AG08396 (cell line): ENCODE measurements at places on chromosomes 1 and 21.

DNA sequence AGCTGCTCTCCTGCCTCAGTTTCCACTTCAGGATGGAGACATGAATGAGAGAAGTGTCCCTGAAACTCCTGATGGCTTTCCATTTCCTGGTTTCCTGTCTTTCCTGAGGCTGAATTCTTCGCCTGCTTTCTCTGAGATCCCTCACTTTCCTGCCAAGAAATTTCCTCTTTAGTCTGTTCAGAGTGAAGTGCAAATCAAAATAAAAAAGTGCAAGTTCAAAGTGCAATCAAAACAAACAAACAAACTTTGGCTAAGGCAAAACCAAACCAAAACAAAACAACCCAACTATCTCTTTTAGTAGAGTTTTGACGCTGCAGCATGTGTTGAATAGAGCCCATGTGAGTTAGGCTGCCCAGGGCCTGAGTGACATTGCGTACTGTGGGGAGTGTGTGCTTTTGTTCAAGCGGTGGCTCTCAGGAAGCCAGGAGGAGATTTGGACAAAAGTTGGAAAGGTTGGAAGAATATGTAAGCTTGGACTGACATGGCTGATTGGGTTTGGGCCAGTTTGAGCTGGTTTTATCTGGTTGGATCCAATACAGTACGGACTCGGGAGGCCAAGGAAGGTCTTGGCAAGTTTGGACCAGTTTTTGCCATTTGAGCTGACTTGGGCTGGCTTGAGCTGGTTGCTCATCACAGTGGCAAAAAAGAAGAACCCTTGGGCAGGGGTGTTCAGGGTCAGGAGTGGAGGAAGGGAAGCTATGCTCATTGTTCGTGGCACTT lies 61.1 kb upstream of the TINAGL1 start:
- DNase-seq = no peak

DNA sequence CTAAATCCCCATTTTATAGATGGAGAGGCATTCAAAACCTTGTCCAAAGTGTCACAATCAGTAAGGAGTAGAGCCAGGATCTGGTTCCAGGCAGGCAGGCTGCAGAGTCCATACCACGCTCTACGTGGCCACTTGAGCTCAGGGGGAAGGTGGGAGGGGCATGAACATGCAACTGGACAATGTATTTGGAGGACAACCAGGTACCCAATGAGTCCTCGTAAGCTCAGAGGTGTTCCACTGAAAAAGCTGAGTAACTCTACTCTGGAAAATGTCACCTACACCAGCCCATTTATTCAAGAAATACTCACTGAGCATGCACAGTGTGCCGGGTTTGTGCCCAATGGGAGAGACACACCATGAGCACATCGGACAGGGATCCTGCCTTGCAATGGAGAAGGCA lies 11.2 kb upstream of the GUCA2B start:
- DNase-seq = no peak

DNA sequence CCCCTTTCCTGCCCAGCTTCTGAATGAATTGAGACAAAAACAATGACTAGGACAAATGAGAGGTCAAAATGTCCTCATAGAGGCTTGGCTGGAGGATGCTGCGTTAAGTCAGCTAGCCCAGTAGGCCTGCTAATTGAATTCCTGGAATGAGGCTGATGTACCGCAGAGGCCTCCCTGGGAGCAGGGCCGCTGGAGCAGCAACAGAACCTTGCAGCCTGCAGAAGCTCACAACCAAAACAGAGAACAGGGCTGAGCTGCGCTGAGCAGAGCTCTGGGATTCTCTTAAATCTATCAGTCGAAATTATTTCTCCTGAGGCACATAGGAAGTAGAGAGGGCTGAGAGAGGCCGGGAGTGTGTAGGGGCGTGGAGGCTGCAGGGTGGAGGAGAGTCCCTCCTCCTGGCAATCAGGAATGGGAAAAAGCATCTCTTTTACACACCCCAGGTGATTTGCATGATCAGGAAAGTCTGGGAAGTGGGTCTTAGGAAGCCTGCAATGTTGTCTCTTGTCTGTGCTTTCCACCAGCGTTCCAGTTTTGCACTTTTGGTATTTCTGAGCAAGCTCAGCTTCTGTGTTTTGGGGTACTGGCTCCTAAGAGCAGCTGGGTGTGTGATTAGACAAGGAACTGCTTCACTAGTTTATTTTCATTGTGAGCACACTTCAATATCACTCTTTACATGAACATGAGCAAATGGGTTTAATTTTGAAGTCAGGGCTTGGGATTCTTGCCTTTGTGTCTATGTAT lies 66.5 kb downstream of the RYR2 start:
- no peak for DNase-seq

- no peak for DNase-seq
Observed at GRCh38 chr1:95301091-95301490, 67.1 kb downstream of the RWDD3 start.

DNA sequence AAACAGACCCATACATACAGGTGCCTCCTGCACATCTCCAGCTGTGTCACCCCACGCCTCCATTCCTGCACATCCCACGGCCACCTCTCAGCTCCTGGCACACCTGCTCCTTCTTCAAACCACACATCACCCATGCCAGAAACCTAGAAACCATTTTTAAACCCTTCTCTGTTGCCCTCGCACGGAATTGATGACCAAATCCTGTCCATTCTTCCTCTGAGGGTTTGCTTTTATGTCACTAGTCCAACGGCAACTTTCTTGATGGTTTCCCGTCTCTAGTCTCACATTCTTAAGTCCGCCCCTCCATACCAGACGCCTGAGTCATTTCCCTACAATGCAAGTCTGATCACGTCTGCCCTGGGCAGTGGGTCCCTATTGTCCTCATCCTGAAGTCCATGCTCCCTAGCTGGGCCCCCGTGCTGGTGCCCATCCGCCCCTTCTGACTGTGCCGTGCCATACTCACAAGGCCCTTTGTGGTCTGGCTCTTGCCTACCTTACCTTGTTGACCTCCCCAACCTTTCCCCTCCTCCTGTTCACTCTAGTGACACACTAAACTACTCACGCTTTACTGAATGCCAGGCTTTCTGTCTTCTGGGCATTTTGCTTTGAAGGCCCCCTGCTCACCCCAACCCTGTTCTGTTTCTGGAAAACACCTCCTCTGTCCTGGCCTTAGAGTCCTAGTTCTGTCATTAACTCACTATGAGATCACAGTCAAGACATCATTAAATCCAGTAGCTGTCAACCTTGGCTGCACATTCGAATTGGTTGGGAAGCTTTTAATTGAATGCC lies 17.6 kb downstream of the SLC2A1 start:
- peak; percentile 81 for DNase-seq

GRCh38 chr1:94801919-94802546 lies 18.1 kb upstream of the SLC44A3 start:
- peak; percentile 49 for DNase-seq

GRCh38 chr1:11855430-11855829 lies 3.3 kb downstream of the NPPB start:
- no peak for DNase-seq

DNA sequence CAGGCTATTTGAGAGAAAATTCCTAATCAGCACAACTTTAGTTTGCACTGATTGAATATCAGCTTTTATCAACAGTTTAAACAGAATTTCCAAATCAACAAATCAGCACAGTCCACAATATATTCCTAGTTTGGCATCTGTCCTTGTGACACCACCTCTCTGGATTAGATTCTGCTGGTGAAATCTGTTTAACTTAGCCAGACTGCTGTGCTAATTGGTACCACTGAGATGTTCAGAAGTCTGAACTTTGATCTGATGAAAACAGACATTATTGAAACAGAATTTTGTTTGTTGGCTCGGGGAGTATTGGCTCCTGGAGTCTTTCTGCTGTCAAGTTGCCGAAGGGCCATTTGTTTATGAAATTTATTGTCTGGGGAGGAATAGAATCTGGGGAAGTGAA lies 17.0 kb upstream of the NGF start:
- DNase-seq = no peak

DNA sequence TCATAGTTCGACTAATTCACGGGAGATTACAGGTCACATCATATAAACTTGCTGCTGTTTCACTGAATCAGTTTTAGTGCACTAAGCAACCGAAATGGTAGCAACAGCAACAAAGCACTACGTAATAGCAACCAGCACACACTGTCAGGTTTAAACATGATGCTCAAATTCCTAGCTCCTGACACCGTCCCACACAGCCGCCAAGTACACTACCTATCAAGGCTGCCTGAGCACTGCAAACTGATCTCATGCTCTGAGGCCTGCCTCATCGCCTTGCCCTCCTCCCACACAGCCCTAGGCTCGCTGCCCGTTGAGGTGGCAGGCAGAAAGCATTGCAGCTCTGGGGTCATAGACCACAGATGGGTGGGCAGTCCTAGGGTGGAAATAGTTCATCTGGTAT lies 12.4 kb downstream of the LAMC2 start:
- peak; percentile 30 for DNase-seq

DNA sequence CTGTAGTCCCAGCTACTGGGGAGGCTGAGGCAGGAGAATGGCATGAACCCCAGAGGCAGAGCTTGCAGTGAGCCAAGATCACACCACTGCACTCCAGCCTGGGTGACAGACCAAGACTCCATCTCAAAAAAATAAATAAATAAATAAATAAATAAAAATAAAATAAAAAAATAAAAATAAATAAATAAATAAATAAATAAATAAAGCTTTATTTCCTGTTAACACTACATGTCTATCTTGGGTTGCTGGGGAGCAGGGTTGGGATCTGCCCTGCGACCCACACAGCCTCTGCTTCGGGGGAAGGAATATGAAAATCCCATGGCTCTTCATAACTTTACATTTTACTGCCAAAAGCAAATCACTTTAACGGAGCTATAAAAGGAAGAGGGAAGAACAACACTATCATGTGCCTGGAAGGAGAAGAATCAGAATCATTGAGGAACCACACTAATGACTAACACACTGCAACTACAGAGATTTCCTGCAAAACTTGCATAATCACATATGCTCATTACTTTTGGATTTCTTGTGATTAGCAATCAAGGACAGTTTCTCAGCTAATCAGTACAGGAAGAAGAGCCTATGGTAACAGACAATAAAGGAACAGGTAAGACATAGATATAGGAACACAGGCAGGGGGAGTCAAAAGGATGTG lies 72.8 kb upstream of the CD55 start:
- DNase-seq = no peak

- peak; percentile 85 for DNase-seq
Observed at GRCh38 chr1:220748089-220748934, at the start of gene MTARC2. Gene MTARC2 (plus strand): TSS chr1:220748322. CDS start chr1:220748532, 210 bp downstream.

- DNase-seq = peak; percentile 79
Observed at GRCh38 chr1:8197493-8198282, 120.2 kb upstream of the SLC45A1 start.

DNA sequence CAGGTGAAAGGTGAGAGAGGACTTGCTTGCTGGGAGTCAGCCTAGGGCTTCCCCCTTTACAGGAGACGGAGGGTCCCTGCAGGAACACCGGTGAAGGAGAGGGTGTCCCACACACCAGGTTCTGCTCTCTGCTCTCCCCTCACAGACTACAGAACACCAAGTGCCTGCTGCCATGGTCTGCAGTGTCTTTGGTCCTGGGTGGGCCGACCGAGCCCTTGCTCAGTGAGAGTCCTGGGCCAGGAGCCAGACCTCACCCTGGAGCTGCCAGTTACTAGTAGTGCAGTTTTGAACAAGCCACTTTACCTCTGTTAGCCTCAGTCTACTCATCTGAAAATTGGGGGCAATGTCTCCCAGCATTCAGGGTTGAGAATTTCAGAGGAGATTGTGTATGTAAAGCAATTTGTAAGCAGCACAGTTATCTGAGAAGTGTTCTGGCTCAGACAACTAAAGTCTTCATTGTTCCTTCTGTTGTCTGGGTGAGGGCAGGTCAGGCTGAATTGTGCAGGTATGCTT lies 2.7 kb upstream of the IL6R start:
- DNase-seq = no peak

DNA sequence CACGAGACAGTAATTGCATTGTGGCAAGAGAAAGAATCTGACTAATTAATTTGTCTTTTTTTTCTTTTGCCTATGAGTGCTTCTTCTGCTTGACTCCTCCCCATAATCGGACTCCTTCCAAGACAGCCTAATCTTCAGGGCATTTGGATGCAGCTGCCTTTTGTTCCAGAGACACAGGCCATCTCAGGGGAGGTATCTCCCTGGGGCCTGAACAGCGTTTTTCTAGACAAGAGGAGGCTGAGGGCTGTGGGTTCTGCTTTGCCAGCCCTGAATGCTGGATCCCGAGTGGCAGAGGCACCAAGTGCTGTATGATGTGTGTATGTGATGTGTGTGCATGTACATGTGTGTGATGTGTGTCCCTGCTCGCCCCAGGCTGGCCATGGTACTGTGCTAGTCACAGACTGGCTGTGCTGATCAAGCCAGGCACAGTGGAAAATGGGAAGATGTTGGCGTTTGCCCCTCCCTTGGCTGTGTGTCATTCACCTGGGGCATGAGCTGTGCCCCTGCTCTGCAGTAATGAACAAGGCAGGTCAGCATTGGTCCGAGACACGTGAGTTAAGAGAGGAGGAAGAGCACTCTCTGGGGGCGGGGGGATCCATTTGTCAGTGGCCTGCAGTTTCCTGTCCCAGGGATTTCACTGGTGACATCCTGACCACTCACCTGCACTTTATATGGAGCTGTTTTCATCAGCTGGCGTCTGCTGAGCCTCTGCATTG lies 77.2 kb downstream of the ADARB1 start:
- DNase-seq = no peak

- DNase-seq = peak; percentile 6
Observed at GRCh38 chr1:89911191-89911991, 83.5 kb upstream of the ZNF326 start.

DNA sequence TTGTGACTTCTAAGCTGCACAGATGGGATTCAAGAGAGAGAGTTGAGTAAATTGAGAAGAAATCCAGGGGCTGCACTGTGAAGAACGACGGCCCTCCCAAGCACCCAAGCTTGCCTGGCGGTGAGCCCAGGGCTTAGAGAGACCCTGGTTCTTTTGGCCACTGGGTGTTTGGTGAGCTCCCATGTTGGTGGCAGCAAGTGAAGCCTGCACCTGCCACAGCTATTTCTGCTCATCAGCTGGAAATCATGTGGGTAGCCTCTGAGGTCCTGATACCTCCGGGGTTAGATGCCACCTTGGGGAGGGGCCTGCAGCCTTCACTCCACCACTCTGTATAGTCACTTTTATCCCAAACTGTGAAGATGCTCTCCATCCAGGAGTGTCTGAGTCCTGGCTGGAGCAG lies 6.2 kb upstream of the BTG2 start:
- no peak for DNase-seq

GRCh38 chr21:32868631-32869454 lies 97.3 kb upstream of the PAXBP1 start:
- DNase-seq = no peak

DNA sequence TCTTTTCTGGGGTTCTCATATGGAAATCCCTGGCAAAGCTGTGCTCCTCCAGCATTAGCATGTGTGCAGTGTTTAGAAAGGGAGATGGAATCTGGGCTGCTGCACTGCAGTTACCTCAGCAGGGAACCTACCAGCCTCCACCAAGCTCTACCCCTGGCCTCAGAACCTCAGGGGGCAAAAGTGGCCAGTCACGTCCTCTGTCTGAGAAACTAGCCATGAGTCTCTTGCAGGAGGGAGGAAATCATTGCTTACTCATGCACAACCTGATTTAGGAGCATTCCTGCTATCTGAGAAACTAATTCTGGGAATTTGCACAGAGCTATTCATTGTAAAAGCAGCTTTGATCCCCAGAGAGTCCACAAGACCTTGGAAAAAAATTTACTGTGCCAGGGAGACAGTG lies 80.6 kb upstream of the IPO9 start:
- DNase-seq = peak; percentile 73
